ENCODE measurements at places on chromosomes 4 and X.

GRCh38 chr4:19329631-19330030 lies 922.1 kb upstream of the SLIT2 start:
- DNase-seq, result no peak

DNA sequence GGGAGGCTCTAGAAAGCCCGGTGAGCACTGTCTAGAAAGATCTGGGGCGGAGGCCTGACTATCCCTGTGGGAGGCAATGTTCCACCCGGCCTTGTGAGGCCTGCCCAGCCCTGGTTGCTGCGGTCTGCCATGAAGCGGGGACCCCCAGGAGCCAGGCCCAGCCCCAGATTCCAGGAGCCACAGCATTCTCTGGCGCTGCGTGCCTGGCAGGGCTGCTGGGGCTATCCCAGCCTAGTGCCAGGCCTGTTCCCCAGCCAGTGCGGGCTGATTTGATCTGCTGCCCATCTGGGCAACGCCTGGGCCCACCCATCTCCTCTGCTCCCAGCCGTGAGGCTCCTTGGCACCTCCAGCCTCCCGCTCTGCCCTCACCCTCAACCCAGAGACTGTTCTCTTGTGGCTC lies 19.6 kb downstream of the ATP2B3 start:
- no peak for DNase-seq

DNA sequence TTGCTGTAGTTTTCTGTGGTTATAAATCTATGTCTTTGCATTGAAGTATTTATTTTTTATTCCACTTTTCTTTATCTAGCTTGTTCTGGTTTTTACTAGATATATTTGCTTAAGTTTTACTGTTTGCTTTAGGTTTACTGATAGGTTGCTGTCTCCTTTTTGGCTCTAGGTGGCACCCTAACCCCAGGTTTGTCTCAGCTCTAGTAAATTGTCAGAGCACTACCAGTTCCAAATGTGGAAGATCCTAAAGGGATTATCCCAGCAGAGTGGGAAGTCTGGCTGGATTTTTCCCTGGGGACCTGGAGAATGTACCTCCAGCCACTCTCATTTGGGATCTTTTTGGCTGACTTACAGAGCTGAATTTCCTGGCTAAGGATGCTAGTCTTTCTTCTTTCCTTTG lies 106.1 kb downstream of the PBDC1 start:
- DNase-seq, result peak; percentile 4

- DNase-seq, result no peak
Measured at GRCh38 chrX:152149648-152150047, 11.3 kb upstream of the MAGEA10 start.

DNA sequence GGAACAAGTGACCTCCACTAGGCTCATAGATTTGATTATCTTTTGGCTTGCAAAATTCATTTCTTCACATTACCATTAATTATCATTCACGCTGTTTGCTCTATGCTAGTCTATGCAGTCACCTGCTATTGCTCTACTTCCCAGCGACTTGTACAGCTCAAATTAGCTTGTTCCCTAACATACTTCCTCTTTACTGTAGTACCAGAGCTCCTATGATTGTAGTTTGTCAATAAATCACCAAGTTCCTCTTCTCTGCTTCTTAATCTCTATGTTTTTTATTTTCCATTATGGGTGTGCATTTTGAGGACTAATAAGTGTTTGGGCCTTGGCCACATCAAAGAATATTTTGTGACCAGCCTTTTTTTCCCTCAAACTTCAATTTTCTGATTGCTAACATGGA lies 6.2 kb upstream of the GSPT2 start:
- DNase-seq, result no peak

DNA sequence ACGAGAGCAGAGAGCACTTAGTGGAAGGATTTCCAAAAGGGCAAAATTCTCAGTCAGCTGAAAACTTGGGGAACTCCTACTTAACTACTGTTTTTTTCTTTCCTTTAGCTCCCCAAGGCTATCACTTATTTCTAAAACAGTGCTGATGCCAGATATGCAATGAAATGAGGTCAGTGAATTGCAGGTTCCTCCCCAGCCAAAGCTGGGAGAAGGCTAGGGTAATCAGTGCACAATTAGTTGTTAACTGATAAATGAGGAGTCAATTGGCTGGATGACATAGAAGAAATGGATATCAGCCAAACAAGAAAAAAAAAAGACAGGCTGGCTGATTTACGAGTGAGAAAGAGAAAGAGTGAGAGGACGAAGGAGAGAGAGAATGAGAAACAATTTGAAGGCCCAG lies 195.6 kb downstream of the GPC3 start:
- no peak for DNase-seq

DNA sequence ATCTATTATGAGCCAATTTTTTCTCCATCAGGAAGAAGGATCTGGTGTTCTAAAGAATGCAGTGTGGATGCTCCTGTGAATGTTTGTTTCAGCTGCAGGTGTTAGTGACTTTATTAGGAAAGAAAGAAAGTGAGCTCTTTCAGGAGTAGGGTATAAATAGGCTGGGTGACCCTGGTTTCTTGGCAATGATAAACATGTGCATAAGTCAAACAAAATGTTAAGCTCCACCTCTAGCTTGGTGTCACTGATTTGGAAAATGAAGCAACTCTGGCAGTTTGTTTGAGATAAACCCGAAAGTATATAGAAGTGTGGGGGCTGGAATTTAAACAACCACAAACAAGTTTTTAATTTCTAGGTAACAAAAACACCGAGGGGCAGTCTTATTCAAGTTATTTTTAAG lies 152.3 kb downstream of the COL4A6 start:
- DNase-seq, result no peak

- no peak for DNase-seq
Measured at GRCh38 chr4:144565527-144566195, 80.3 kb upstream of the HHIP start.

GRCh38 chrX:137040113-137040794 lies 6.5 kb upstream of the GPR101 start:
- DNase-seq, result no peak

DNA sequence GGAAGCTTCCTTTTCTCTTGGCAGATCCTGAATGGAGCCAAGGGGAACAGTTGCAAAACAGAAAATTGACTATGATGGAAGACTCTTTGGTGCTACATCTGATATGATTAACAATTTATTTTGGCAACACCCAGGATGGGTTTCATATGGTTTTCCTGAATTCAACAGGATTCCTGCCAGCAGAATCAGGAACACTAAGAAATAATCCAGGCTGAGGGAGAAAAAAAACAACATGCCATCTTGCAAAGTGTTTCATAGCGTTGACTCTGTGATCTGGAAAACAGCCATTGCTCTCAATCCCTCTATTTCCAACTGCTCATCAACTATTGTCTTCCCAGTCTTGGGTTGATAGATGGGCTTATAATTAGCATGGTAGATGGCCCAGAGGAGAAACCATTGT lies 303.8 kb upstream of the KLF3 start:
- DNase-seq, result no peak

DNA sequence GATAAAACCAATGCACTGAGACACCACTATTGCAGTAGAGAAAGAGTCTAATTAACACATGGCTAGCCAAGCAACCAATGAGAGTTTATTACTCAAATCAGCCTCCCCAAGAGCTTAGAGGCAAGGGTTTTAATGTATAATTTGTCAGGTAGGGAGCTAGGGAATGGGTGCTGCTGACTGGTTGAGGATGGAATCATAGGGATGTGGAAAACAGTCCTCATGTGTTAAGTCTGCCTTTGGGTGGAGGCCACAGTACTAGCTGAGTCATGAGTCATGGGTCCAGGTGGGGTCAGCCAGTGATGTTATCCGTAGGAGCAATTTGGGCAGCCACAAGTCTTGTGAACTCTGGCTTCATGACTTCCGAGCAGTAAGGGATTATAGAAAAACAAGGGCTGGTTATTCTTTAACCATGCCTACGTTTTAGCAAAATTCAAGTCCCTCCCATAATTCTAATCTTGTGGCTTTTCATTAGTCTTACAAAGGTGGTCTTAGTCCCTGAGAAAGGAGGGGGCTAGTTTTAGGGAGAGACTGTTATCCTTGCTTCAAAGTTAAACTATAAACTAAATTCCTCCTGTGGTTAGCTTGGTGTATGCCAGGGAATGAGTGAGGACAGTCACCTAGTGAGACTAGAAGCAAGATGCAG lies 25.1 kb upstream of the PLAC8 start:
- no peak for DNase-seq

GRCh38 chr4:46931981-46932380 lies 22.9 kb upstream of the COX7B2 start:
- no peak for DNase-seq

DNA sequence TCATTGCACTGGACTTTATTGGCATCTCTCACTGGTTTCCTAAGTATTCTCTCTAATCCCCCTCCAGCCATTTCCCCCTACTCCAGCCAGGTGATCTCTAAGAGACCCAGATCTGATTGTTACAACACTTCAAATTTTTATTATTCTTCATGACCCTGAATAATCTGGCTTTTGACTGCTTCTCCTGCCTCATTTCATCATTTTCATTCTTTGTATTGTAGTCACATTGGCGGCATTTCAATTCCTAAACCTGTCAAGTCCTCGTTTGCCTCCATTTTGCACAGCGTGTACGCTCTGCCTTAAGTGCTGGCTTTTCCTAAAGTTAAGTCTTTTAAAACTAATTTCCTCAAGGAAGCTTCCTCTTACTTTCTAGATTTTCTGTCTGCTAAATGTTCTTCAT lies 31.6 kb downstream of the UBE2K start:
- no peak for DNase-seq

- DNase-seq, result no peak
Measured at GRCh38 chr4:114519368-114519767, 79.2 kb upstream of the UGT8 start.

GRCh38 chr4:83603129-83603528 lies 67.2 kb downstream of the GPAT3 start:
- DNase-seq, result no peak

DNA sequence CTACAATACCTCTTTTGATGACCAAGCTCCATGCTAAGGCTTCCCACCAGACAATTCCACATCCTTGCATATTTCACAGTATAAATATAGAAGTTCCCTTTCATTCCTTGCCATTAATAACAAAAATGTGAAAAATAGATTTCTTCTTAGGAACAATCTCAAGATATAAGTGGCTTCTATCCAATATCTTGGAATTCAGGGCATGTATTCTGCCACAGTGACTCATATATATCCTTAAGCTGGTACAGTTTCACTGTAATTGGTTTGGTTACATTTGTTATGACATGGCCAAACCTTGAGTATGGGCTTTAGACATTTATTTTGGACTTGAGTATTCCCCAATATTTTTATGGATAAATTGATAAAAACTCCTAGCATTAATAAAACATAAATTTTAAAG lies 181.7 kb upstream of the DDX53 start:
- no peak for DNase-seq

- DNase-seq, result no peak
Measured at GRCh38 chr4:128134925-128135324, 73.8 kb downstream of the LARP1B start.

DNA sequence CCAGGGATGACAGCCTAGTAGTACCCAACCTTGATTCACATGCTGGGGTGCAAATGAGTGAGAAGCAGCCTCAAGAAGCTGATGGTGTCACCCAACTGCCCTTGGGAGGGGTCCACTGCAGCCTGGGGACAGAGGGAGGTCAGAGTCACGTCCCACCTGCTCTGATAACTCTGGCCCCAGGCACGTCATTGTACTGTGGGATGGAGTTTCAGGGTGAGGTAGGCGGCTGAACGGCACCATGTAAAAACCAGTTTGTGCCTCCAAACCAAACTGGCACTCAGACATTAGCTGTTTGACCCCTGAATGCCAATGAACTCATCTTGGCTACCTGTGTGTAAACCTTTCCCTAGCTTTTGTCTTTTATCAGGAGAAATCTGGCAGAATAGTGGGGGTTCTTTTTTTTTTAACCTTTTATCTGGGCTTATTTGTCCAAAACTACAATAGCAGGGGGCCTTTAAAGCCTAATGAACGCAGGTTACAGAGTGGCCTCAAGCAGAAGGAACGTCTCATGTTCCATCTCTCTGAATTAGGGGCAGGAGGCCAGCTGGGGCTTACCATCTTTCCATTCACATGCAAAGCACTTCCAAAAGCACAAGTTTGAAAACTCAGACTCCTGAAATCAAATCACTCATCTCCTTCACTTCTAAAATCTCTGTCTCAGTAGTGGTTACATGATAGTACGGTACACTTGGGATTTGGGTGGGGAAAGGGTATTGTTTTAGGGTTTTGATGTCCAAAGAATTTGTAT lies 89.4 kb downstream of the IRF2 start:
- no peak for DNase-seq

DNA sequence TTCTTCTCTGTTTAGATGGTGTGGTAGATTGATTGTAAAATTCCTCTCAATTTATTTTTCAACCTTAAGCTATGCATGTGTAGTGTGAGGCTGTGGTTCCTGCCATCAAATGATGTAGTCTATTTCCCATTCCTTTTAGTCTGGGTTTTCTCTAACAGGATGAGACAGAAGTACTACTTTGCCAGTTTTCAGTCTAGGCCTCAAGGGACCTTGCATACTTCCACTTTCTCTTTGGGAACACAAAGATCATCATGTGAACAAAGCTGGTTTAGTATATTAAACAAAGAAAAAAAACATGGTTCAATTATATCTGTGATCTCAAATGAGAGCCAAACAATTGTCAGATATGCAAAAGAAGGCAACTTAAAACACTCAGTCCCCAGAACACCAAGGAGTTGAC lies 1284.0 kb downstream of the RAPGEF2 start:
- DNase-seq, result no peak

Data from stimulated activated effector memory CD8-positive, alpha-beta T cell treated with anti-CD3 and anti-CD28 coated beads, Interleukin-12 subunit alpha, Interleukin-12 subunit beta, amount 100 ng/mL, for 72 hours (primary cell).